ENCODE measurements at places on chromosomes 5 and 9. TPM values are rescaled to one million over a fixed set of nuclear protein-coding genes. Genes with fewer than 3 reads are reported as not detected.

Gene EXD3
- total RNA-seq = 44.1 TPM

Gene SLC34A1
- not detected for total RNA-seq

DNA sequence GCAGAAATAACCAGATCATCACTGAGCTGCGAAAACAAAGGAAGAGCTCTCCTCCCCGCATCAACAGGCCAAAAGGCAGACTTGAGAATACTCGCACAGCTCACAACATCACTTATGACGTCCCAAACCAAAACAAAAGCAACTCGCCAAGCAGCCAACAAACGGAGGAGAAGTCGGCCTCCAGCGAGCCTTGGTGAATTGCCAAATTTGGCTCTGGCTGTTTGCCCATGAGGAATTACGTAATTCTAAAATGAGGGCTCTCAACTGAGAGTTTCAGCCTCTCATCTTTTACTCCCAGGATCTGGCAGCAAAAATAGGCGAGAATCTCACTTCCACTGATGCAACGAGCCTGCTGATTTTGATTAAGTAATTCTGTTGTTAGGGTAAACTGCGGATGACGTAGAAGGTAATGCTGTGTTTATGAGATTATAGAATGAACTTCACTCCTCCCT is 51.7 kb upstream of the SEMA6A start:
- DNase-seq = peak; percentile 32

GRCh38 chr5:128667152-128667551 is 129.1 kb upstream of the FBN2 start:
- no peak for DNase-seq

DNA sequence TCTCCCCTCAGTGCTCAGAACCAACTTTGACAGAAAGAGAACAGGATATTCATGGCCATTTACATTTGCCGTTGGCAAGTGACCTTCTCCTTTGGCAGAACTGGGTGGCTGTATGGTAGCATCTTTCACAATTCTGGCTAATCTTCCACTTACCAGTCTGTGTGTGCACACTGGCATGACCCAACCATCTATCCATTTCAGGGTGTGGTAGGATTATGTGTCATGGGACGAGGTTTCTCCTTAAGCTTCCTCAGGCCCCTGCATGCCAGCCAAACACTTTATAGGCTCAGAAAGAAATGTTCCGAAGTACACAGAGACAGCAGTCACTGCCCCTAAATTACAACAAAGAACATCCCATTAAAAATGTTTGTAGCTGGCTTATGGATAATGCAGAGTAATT is 497.1 kb downstream of the NFIB start:
- no peak for DNase-seq

DNA sequence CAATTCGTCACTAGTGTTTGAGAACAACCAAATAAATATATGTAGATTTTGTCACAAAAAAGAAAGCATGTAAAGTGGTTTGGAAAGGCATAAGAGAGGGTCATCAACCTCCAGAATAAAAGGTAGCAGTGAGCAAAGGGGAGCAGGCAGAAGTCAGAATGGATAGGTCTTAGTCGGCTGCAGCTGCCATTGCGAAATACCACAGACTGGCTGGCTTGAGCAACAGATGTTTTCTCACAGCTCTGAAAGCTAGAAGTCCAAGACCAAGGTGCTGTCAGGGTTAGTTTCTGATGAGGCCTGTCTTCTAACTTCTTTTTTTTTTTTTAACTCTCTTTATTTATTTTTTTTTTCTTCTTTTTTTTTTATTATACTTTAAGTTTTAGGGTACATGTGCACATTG is 208.1 kb upstream of the PIK3R1 start:
- DNase-seq = no peak
